ENCODE measurements at places on chromosomes 2 and 18.

GRCh38 chr2:213411582-213412289, 127.5 kb downstream of the SPAG16 start:
- no peak for DNase-seq

- DNase-seq, result no peak
These were observed 66.1 kb downstream of the BAZ2B start for GRCh38 chr2:159550231-159550630.

GRCh38 chr2:159156834-159157233, 129.7 kb downstream of the WDSUB1 start:
- DNase-seq, result no peak

- no peak for DNase-seq
These were observed 681 bp upstream of the ROCK2 start for GRCh38 chr2:11344956-11345677.

DNA sequence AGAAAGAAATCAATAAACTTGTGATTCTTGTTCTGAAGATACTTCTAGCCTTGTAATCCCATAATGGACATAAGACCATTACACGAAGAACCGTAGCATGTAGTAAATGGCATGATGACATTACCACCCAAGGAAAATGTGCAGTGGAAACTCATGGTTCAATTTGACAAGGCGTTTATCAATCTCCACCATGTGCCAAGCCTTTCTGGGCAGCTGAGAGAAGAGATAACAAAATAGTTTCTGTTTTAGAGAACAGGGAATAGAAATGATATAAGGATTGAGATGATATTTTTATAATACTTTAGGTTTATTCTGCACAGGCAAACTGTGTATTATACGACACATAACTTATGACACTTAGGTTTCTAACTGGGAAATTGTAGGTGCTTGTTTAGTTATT, 19.2 kb downstream of the ABI2 start:
- no peak for DNase-seq

DNA sequence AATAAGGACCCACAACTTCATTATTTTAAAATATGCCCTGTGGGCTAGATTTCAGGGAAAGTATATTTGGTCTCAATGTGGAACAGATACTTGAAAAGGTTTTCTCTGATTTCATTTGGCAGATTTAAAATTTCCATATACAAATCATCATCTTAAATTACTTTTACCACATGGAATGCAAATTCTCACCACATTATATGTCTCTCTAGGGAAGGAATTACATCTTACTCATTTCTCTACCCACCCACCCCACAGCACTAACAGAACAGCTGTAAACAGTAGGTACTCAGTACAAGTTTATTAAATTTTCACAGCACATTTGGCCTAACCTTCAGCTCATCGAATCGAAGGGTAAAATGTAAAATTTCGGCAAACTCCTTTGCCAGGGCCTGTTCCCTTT, 104.0 kb downstream of the CYRIA start:
- DNase-seq, result no peak

GRCh38 chr2:217738061-217738460, 264.7 kb downstream of the TNS1 start:
- no peak for DNase-seq

DNA sequence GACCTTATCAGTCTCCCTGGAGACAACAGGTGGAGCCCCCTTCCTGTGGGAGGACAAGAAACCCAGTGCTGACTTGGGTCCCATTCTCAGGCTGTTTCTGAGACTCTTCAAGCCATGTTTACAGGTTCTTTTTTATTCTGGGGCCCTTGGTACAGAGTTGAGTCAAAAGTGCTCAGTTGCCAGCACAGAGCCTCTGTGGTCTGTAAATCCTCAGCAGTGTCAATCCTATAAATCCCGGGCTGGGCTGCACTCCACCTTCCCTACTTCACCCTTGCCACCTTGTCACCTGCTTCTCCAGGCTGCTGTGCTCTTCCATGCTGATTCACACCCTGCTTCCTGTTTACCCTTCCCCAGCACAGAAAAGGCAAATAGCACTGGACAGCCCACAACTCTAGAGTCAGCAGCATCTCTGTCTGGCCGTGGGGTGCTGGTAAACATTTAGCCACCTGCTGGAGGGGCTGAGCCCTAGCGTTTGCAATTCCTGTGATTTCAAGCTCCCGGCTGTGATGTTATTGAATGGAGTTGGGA, 74.7 kb downstream of the TNFRSF11A start:
- peak; percentile 27 for DNase-seq

- no peak for DNase-seq
These were observed 160.0 kb downstream of the DNAH6 start for GRCh38 chr2:84676295-84676694.

DNA sequence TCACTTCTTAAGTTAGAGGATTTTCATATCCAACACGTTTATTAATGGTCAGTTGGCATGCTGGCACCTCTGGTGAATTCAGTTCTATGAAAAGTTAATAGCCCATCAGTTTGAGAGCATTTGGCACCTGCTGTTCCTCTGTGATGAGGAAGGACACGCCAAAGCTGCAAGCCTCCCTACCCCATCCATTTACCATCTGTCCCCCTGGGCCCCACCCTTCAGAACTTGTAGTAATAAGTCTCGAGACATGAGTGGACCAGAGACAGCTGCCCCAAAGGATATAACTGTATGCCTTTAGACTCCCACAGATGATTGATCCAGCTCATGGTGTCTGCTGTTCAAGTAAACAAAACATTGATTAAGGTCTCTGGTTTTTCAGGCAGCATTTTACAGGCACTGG, 6.3 kb downstream of the OST4 start:
- DNase-seq, result no peak

DNA sequence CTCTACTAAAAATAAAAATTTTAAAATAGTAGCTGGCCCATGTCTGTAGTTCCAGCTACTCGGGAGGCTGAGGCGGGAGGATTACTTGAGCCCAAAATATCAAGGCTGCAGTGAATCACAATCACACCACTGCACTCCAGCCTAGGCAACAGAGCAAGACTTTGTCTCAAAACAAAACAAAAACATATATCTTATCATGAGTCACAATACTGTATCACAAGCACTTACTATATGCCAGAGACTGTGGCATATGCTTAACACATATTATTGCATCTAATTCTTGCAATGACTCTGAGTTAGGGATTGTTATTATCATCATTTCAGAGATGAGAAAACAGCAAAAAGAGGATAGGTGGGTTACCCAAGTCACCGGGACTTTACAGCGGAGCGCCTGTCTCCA, 29.5 kb upstream of the TMEM37 start:
- no peak for DNase-seq

GRCh38 chr2:60377825-60378224, 175.6 kb downstream of the BCL11A start:
- no peak for DNase-seq

DNA sequence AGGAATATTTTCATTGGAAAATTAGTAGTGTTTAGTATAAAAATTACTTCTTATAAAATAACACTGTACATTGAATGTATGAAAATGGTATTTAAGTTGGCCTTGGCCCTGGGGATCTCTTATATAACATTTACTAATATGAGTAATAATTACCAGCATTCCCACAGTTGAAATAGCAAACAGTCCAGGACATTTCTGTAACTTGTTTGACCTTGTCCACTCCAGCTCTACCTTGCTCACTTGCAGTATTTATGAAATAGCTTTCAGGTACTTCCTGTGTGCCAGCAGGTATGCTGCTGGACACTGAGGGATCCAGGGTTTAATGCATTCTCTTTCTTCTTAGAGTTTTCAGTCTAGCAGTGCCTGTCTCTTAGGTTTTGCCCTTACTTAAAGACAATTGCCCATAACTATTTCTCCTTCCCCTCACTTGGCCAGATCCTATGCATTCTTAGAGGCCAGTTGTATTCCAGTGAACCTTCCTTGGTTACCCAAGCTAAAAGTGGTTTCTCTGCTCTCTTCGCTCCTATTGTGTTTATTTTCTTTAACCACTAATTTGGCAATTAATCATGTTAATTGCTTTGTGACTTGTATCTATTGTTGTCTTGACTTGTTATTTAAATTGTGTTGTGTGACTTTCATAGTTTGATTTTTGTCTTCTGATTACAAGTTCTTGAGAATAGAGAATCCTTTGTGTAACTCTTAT, 25.9 kb downstream of the BABAM2 start:
- DNase-seq, result no peak

- no peak for DNase-seq
These were observed 84.9 kb upstream of the MGAT4A start for GRCh38 chr2:98815795-98816194.

- DNase-seq, result no peak
These were observed 8.3 kb upstream of the KLHL30 start for GRCh38 chr2:238130111-238130695.

- DNase-seq, result no peak
These were observed 98.2 kb upstream of the LCLAT1 start for GRCh38 chr2:30348825-30349224.

DNA sequence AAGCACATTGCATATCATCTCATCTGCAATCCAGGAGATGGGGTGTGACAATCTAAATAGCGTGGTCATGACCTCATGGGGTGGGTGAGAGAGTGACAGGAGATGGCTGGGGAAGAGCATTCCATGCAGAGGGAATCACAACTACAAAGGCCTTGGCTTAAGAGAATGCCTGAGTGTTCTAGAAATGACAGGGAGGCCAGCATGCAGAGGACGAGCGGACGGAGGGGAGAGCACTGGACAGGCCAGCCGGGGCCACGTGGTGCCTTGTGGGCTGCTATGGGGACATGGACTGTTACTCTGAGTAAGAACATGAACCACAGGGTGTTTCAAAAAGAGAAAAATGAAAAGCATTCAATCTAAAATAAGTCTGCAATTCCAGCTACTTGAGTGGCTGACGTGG, 117.9 kb upstream of the ODC1 start:
- DNase-seq, result no peak

- DNase-seq, result no peak
These were observed 3.6 kb downstream of the RAX start for GRCh38 chr18:59269563-59270119.

GRCh38 chr18:33583901-33584300, 5.9 kb downstream of the ASXL3 start:
- DNase-seq, result no peak

DNA sequence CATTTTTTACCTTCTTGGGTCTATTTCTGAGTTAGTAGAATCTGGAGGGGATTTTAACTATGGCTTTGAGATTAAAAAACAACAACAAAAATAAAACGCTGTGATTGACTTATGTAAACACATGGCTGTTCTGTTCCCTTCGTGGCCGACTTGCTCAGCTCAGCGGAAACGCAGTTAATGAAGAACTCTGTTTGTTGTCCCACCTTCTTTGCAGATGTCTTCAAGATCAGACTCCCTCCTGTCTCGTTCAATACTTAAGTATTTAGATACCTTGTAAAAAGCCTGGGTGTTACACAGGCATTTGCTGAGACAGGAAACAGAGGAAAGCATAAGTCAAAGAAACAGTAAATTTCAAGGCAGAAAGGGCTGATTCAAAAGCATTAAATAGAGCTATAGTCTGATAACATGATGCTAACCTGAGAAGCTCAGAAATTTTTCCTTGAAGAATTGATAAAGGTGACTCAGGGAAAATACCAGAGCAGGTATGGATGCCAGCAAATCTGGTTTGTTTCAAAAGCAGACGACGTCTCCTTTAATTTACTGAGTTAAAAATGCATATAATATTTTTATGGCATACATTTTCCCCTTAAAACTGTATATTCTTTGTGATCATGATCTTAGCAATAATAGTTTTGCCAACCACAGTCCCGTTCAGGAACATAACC, 21.7 kb upstream of the POLI start:
- DNase-seq, result no peak

GRCh38 chr18:50356036-50356945, 18.6 kb upstream of the SKA1 start:
- no peak for DNase-seq

- no peak for DNase-seq
These were observed 118.4 kb downstream of the BCL2L11 start for GRCh38 chr2:111239107-111239506.

DNA sequence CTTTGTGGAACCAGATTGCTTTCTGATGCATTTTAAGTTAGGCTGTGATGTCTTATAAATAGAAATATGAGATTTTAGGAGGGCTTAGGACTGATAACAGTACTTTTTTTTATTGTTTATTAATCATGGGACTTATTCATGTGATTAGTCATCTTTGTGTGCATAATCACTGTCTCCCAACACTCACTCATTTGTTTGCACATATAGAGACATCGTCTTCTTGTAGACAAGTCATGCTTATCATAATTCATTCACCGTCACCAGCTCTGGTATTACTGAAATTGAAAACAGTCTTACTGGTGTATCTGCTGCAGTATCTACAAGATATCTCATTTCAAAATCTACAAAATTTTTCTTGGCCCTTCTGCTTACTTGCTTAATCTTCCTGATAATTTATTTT, 45.8 kb downstream of the WDR7 start:
- no peak for DNase-seq

GRCh38 chr2:240112914-240113690, 23.0 kb downstream of the COPS9 start:
- no peak for DNase-seq

- no peak for DNase-seq
These were observed 40.4 kb downstream of the COL3A1 start for GRCh38 chr2:189014449-189015138.

DNA sequence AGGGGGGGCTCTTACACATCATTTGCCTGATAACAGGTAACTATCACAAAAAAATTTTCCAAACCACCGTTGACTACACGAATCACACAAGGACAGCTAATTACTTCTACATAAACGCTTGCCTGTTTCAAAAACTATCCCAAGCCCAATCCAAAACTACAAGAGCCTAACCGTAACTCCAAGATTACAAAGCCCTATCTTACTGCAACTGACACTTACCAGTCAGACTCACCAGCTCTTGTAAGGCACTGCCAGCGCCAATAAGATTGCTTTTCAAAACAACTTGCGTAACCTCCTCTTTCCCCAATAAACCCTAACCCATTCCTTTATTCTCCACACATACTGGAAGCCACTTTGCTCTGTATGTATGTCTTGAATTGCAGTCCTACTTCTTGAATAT, 148.4 kb downstream of the NBAS start:
- no peak for DNase-seq

DNA sequence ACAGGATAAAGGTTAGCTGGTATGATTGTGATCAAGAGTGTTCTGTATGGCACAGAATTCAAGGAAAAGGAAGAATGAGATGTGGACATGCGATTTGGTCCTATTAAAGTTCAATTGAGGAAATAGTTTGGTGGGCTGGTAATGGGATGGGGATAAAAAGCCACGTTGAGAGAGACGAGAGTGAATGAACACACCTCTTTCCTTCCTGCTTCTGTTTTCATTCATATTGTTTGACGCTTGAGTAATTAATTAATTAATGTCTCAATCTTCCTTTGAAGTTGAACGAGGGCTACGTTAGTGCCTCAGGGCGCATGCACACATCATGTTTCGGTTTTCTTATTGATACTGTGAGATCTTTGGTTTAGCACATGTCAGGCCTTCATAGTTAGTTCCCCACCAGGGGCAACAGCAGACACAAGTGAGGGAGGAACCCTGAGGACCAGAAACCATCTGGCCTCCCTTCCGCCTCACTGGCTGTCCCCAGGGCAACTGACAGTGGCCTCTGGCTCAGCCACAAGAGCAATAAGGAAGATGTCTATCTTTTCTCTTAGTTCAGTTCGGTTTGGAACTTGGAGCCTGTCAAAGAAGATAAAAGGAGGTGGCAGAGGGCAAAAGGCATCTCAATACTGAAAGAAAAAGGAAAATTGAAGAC, 116.0 kb downstream of the LIPG start:
- no peak for DNase-seq

GRCh38 chr18:44518091-44518615, 162.5 kb upstream of the SETBP1 start:
- DNase-seq, result no peak

All from HEK293T (cell line).